ENCODE measurements at places on chromosomes 3 and 15.

- DNase-seq = no peak
These were observed 107.0 kb downstream of the SHOX2 start for GRCh38 chr3:157999246-157999645.

DNA sequence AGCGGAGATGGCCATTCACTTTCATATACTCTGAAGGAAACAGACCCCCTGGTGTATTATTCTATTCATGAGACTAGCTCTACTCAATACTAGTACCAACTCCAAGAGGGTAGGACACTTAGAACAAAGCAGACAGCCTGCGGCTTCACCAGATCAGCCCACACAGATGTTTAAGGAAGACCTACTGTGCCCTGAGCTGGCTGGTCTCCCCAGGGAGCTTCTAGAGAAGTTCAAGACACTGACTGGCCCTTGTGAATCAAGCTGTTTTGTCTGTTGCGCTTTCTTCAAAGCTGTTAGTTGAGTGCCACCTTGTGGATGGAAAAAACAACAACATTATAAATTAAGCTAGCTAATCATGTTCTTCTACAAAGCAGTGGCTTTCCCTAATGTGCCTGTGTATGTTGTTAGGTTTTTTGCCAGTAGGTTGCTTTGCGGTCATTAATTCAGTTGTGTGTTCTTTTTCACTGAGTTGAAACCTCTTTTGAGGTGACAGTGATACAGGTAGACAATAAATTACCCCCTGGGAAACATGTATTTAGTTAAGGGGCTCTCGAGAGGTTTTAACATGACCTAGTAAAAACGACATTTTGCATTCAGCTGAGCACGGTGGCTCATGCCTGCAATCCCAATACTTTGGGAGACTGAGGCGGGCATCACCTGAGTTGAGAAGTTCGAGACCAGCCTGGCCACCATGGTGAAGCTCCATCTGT is 64.2 kb upstream of the MYZAP start:
- DNase-seq = no peak

DNA sequence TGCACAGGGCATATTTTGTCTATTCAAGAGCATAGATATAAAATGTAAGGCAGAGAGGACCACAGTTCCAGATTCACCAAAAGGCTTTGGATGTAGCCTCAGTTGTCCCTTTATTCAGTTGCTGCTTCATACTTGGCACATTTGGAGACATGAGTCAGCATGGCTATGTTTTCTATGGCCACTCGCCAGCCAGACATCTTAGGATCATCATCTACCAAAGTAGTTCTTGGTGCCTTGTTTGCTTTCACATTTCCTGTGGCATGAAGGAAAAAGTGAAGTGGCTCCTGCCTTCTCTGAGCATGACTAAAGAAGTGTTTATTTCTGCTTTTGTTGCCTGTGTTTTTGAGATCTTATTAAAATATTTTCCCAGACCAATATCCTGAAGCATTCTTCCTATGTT is 7.2 kb downstream of the SUSD5 start:
- no peak for DNase-seq

DNA sequence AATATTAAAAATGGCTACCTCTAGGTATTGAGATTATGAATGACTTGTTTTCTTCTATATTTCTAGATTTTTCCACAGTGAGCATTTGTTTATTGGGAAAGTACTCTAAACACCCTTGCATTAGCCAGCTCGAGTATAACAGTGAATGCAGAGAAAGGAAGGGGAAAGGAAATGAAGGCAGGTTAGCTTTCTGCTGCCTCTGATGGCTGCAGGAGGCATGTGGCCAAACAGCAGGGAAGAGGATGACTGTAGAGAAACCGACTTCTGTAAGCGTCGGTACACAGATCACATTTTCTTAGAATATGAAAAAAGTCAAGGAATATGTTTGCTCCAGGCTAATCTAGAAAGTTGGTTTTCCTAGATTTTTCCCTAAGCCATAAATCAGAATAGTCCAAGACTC is 19.8 kb downstream of the GNB5 start:
- peak; percentile 57 for DNase-seq

- no peak for DNase-seq
These were observed 8.8 kb downstream of the NECTIN3 start for GRCh38 chr3:111080413-111080812.

GRCh38 chr15:32993285-32993684 is 201.2 kb downstream of the FMN1 start:
- no peak for DNase-seq

DNA sequence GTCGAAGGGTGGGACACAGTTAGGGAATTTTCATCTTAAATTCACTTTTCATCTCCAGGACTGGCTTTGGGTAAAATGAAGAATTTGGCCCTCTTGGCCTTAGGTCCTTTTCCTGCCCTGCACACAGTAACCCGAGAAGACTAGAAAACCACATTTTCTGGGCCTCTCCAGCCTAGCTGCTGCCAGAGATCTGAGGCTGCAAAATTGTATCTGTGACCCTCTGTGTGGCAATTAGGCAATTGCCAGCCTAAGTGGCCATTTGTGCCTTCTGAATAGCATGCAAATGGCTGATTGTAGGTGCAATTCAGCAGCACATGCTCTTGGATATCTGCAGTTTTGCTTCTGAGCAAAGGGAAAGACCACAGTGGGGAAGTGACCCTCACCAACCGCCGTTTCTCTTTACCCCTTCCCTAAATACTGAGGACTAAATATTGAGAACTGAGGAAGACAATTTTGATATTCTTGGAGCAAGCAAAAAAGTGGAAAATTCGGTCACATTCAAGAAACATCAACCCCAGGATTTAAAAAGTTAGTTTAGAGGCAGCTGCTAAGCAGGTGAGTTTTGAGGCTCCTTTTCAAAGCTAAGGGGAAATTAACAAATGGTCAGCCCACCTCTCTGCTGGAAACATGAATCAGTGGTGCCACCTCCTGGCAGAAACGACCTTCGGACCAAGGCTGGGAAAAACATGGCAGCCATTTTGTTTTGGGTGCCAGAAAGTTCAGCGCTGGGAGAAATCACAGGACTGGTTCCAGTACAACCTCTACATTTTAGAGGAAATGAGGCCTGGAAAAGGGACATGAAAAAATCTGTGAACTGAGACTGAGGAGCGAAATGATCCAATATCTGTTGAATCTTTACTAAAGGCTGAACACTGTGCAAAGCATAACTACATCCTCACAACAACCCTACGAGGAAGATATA is 56.6 kb upstream of the PRTG start:
- no peak for DNase-seq

All from activated effector memory CD4-positive, alpha-beta T cell treated with anti-CD3 and anti-CD28 coated beads, Interleukin-2, amount 50 U/mL, for 16 hours (primary cell).